WERI-Rb-1 (cell line): ENCODE measurements at places on chromosomes 7 and 10.

- DNase-seq: no peak
Observed at GRCh38 chr7:141386881-141387280, 164.3 kb upstream of the AGK start.

DNA sequence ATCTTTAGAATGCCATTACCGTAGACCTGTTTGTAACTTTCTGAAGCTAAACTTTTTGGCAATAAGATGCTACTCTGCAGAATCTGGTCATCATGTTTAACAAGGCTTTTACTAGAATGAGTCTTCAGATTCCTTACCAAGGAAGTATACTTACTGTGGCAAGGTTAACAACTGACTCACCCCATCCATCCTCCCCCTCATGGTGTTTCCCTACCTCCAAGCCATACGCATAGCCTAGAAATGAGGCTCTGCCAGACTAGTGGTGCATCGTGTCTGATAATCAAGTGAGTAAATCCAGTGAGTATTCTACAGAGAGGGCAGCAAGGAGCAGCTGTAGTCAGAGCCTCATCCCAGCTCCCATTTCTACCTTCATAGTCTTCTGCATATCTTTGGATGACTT lies 223.6 kb downstream of the IPMK start:
- no peak for DNase-seq

DNA sequence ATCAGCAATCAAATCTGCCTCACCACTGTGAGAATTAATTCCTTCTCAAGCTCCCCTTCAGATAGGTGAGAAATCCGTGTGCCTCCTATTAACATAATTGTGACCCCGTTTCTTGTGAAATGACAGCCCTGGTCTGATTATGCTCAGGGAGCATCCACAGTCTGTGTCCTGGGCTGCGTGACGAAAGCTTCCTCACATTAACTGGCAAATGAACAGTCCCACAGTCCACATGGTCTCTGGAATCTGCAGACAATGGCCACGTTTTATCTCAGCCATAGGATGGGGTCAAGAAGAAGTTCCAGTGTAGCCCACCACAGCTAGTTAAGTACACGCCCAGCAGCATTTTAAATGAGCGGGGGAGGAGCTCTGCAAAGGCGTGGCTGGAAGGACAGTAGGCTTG lies 229.2 kb downstream of the RPS24 start:
- no peak for DNase-seq

GRCh38 chr10:51000976-51001375 lies 73.3 kb upstream of the PRKG1 start:
- DNase-seq: no peak

GRCh38 chr10:13706604-13707003 lies 119.8 kb downstream of the PRPF18 start:
- no peak for DNase-seq

DNA sequence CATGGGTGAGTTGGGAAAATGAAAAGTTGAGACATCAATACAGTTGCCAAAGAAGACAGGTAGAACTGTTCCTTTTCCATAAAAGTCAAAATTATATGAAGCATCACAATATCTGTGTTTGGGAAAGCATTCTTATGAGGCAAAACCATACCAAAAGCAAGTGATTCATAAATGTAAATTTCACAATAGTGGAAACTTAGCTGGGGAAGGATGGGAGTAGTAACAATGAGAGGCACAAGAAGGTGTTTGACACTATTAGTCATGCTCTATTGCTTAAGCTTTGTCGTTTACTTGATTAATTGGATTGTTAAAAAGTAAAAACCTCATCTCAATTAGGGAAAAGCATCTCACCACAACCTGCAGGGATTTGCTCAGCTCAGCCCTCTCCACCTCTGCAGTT lies 240.2 kb downstream of the C7orf25 start:
- no peak for DNase-seq

DNA sequence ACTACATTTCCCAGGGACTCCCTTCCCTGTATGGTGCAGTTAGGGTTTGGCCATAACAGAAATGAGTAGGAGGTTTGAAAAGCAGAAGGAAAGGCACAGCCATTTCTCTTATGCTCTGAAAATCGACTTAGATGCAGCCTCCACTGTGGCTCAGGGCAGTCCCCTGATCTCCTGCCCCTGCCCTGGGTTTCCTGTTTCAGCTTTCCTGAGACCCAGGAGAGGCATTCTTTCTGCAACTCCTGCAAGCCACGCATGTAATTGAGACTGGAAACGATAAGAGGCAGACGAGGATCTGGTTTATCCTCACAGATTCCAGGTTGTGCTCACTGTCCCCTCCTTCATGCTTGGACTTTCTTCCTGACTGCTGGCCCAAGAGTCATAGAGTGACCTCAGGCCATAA lies 461.2 kb upstream of the VSTM2A start:
- no peak for DNase-seq

DNA sequence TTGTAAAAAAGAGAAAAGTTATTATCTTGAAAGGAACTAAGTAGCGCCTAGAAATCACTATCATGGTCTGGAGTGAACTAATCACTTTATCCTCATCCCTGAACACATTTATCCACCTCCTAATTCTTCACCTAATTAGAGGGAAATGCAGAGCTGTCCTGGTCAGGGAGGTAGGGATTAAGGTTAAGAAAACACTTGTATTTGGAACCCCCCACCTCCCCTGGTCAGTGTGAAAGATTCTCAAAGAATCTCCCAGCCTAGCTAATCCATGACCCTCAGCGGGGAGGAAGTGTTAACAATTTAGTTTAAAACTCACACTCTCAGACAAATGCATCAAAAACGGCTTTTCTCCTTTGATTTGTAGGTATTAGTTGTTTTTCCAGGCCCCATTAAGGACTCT lies 83.8 kb downstream of the FAM204A start:
- peak; percentile 15 for DNase-seq

GRCh38 chr10:123151737-123152135 lies 2.5 kb upstream of the BUB3 start:
- no peak for DNase-seq

DNA sequence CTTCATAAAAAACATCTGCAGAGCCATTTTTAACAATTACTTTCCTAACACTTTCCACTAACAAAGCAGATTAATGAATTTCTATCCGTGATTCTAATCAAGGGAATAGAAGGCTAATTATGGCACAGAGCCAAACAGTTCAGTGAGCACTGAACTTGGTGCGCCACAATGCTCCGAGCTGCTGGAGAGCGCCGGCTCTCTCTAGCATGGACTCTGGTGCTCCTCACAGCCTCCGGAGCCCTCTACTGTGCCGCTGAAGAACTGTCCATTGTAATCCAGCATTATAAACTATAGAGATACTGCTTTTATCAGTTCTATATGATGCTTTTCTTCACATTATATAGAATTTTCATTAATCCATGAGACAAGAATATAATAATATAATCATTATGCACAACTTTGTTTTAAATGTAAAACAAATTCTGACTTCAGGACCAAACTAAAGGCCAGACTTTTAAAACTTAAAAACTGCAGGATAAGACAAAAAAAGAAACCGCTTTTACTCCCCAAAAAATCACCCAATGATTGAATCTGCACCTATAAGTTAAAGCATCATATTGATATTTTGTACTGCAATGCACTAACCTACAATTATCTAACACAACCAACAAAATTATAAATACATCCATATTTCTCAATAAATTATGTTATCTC lies 123.6 kb downstream of the RNF32 start:
- peak; percentile 75 for DNase-seq

GRCh38 chr10:89206402-89207180 lies 526 bp downstream of the CH25H start:
- no peak for DNase-seq

DNA sequence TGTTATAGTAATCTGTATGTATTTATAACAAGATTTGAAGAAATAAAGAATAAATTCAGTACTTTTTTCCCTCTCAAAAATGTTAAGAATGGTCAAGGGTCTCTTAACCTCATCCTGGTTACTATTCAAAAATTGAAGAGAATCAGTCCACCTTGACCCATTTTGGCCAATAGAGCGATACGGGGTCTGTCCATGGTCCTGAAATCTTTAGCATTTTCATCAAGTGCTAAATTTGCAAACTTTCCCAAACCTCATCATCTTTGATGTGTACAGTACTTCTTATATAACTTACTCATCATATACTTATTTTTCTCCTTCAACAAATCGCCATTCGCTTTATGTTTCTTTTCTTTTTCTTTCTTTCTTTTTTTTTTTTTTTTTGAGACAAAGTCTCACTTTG lies 23.6 kb downstream of the TMEM178B start:
- no peak for DNase-seq

DNA sequence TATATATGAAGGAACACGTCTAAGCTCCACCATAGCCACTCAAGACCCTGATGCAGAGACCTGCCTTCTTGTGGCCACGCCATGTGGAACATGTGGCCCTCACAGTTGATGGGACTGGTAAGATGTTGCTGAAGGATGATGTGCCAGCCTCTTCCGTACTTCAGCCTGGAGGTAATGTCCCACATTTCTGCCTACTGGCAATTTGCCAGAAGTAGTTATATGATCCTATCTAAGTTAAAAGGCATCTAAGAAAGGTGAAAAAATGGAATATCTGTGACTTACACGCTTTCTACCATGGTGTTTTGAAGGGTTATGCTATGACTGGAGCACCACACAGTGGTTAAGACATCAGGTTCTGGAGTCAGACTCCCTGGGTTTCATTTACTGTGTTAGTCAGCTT lies 948.7 kb upstream of the GHITM start:
- DNase-seq: no peak

DNA sequence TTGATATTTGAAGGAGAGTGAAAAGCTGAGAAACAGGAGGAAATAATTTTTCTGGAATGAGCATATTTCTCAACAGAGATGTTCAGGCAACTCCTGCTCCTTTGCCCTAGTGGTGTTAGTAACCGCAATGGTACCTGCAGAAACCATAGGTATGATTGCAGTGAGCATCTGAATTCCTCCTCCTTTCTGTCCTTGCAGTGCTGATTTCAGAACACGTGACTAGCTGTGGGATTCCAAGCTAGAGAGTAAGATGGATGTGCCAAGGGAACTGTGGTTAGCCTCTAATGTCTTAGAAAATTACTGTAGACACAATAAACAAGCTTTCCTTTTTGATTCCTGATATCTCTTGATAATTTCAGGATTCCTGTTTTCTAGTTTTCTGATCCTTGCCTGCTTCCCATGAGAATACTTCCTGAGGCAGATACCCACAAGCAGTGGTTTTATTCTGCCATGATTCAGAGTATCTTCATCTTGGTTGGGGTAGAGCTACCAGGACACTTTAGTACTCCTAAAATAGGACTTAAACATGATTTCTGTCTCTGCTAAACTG lies 27.5 kb downstream of the LRGUK start:
- DNase-seq: no peak

- DNase-seq: no peak
Observed at GRCh38 chr10:5634918-5635317, 31.5 kb downstream of the ASB13 start.

GRCh38 chr10:76555067-76555670 lies 1082.4 kb downstream of the KCNMA1 start:
- DNase-seq: no peak

DNA sequence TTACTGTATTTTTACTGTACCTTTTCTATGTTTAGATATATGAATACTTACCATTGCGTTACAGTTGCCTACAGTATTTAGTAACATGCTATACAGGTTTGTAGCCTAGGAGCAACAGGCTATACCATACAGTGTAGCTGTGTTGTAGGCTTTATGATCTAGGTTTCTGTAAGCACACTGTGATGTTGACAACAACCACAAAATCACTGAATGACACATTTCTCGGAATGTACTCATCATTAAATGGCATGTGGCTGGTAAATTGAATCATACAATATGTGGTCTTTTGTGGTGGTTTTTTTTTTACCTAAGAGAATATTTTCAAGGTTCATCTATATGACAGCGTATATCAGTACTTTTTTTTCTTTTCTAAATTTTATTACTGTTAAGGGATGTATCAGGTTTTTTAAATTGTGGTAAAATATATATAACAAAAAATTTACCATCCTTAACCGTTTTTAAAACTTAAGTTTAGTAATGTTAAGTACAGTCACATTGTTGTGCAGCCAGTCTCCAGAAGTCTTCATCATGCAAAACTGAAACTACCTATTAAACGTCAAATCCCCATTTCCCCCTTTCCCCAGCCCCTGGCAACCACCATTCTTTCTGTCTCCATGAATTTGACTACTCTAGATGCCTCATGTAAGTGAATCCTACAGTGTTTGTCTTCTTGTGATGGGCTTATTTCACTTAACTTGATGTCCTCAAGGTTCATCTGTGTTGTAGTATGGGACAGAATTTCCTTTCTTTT lies 21.5 kb downstream of the BTAF1 start:
- no peak for DNase-seq

GRCh38 chr10:113007821-113008220 lies 57.8 kb downstream of the TCF7L2 start:
- DNase-seq: no peak

GRCh38 chr10:130121486-130122079 lies 11.0 kb upstream of the C10orf143 start:
- no peak for DNase-seq

GRCh38 chr7:18294411-18294810 lies 201.1 kb upstream of the HDAC9 start:
- no peak for DNase-seq

GRCh38 chr7:142405122-142405765 lies 147.4 kb upstream of the PRSS58 start:
- DNase-seq: no peak

DNA sequence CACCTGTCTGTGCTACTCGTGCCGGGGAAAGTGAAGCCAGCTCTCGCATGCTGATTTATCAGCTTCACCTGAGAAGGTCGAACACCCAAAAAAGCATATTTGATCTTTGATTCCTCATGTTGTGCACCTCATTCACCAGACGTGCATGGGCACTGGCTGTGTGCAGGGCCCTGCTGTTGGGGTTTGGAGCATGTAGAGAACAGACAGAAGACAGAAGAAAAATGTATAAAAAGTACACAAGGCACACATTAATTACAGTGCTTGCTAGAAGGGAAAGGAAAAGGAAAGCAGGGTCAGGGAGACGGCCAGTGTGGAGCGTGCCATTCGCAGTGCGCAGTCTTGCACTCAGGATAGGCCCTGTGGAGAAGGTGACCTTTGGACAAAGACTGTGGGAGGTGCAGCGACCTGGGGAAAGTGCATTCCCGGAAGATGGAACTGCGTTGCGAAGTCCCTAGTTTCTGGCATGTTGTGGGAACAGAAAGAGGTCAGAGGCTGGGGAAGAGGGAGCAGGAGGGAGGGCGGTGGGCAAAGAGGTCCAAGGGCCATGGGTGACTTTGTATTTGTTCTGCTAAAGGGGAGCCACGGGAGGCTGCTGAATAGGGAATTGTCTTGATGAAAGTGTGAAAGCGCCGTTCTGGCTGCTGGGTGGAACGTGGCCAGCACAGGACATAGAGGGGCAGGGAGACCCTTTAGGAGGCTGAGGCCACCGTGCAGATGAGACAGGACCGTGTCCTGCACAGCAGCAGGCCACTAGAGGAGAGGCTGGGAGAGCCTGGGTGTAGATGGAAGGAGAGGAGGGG lies 232.8 kb downstream of the GLRX3 start:
- DNase-seq: no peak

DNA sequence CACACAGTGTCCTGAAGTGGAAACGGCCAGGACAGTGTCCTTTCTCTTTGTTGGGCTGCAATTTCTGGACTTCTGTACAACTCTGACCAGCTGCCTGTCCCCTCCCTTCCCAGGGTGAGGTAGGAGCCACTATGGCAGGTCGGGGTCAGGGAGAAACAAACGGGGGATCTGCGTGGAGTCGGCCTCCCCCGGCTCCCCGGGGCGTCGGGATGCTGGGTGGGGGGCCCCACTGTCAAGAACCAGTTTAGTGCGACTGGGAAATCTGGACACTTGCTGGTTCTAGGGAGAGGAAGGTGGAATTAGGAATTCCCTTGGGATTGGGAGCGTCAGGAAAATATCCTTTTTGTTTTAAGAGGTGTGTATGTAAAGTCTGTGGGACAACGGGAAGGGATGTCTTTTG lies 567 bp downstream of the SYCE1 start:
- no peak for DNase-seq

- no peak for DNase-seq
Observed at GRCh38 chr7:86328801-86329433, 314.8 kb upstream of the GRM3 start.
